Muscle of back (tissue), 13 donors: ENCODE measurements at places on chromosomes 13 and 19.

- no peak for DNase-seq
These were observed 39.1 kb downstream of the F2RL3 start for GRCh38 chr19:16927883-16928282.

GRCh38 chr19:2424686-2425621 lies 2.4 kb downstream of the TIMM13 start:
- peak; percentile 73 for DNase-seq

DNA sequence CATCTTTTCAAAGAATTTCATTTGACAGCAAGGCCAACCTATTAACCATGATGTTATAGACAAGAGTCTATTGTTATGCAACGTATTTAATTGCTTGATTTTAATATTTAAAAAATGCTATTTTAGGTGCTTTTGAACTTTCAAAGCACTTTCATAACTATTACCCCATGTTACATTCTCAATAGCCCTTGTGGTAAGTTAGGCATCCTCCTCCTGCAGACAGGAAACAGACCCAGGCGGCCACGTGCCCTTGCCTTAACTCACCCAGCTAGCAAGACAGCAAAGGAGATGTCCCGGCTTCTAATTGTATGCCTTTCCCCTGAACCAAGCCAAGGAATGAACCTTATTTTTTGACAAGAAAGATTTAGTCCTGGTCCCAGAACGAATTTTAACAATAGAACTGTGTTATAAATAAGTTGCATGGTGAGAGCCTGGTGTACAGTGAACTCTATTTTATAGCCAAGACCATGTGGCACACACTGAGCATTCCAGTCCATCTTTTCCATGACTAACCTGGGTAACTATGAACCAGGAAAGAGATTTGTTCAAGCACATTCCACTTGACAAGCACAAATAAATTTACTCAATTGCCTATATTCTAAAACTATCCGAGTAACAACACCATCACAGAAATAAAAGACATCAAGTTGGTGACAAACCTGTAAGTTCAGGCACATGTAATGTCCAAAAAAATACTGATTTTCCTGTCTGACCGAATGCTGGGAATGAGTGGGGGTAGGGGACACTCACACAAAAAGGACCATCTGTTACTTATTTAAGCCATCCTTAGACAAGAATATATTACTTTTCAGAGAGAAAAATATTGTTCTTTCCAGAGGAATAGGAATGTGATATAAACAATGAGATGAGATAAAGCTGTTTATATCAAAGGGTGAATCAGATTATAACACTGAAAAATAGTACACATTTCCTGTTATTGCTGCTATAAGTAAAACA lies 163.0 kb downstream of the EFNB2 start:
- DNase-seq: no peak

- no peak for DNase-seq
These were observed 12.2 kb downstream of the FPR3 start for GRCh38 chr19:51807111-51807701.

DNA sequence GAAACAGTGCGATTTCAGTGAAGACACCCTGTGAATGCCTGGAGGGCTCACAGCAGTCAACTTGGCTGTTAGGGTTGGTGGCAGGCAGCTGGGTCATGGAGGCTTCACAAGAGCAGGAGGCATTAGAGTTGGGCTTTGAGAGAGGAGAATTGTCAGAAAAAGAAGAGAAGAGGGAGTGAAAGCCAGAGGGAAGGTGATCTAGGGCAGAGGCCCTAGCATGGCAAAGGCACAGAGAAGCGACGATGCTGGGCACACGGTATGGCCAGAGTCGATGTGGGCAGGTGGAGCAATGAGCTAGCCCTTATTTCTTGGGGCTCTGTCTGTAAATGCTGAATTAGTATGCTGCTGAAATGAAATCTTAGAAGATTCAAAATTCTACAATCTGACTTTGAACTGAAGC lies 52.6 kb upstream of the OLFM4 start:
- no peak for DNase-seq

DNA sequence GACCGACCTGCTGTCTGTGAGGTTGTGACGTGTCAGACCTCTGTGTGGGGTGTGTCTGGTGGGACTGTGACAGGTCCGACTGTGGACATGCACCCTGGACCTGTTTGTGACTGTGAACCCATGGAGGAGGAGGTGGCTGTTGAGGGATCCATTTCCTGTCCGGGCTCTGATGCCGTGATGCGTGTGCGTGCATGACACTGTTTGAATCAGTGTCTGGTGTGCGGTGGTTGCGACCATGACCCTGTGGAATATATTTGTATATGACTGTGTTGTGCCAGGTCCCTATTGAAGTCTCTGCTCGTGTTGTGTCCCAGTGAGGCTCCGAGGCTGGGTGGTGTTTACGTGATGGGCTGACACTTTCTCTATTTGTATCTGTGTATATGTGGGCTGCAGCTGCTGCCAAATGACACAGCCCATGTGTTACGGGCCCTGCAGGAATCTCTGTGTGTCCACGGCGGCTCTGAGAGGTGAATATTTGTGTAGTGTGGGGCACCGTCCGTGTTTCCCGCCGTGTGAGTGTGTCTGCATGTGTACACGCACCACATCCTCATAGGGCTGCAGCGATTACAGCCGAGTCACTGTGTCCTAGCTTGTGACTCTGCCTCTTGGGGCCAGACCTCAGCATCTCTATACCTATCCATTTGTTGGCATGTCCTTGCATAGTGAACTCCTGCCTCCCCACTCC lies 18.3 kb downstream of the CCDC97 start:
- no peak for DNase-seq

- DNase-seq: no peak
These were observed 53.0 kb upstream of the UQCRFS1 start for GRCh38 chr19:29266001-29266400.

DNA sequence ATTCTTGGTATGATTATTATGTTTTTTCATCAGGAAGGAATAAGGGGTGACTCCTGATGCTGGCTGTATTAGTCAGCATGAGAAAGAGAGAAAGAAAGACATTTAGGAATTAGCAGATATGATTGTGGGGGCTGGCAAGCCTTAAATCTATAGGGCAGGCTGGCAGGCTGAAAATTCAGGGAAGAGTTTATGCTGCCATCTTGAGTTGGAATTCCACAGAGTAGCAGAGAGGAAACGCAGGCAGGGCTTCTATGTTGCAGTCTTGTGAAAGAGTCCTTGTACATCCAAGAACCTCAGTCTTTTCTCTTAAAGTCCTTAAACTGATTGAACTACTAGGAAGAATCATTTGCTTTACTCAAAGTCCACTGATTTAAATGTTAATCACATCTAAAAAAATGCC lies 262.7 kb upstream of the SLC10A2 start:
- no peak for DNase-seq

DNA sequence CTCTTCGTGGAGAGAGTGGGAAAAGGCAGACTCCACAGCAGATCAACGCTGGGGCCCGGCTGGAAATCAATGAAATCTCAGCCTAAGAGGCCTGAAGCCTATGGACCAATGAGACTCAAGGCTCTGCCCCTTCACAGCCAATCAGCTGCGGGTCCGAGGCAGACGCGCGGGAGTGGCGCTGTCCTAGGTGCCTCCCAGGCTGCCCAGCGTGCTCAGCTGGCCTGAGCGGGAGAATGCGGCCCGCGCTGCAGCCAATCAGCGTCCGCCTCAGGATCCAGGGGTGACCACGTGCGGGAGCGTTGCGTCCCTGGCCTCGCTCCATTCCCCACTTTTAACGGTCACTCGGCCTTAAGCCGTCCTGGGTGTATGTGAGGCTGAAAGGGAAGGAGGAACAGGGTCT lies at the start of gene ZBTB32:
TSS of gene ZBTB32 (plus strand) at position 341 of the 400 bp plus-strand sequence. CDS start 10,069 bp downstream, outside the sequence.
- peak; percentile 25 for DNase-seq
